ENCODE measurements at places on chromosomes 1 and 21.

DNA sequence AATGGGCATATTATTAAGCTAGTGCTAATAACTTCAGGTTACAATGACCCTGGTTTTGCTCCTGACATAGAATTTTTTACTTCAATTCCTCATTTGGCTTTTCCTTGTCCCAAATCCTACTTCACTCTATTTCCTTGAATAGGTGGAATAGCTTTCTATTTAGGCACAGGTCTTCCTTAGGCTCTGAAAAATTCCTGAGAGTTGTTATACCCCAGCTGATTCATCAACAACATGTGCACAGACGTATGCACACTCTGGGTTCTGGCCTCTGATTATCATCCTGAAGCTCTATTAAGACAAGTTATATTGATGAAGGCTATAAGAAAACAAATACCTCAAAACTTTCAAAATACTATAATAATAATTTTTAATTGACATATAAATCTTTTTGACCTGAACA is 172.4 kb downstream of the NTMT2 start:
- DNase-seq: no peak

DNA sequence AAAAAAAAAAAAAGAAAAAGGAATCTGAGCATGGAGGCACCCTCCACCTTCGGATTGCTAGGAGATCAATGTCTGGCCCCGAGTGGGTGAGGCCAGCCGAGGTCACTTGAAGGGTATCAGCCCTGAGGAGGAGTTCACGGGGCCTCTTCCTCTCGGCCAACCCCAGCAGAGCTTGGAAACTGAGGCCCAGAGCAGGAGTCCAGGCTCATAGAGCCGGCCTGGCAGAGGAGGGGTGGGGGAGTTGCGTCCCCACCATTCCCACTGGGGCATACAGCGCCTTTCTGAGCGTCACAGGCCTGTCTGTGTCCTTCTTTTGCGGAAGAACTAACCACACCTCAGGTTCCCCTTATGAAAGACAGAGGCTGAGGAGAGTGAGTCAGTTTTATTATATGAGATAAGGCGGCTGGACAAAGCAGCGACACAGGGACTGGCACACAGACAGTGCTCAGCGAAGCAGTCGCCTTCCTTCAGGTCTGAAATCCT is 17.1 kb upstream of the EPHA2 start:
- DNase-seq: no peak

DNA sequence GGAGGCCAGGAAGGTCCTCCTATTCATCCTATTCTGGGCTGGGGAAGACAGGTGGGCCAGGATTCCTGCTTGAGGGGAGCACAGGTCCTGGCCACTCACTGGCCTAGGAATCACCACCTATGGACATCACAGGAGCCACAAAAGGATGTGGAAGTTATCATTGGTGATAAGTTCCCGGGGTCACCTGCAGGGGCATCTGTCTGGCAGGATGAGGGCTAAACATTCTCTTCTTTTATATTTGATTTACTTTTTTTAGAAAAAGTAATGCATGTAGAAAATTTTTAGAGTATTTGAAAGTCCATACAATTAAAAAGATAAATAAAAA is 33.2 kb upstream of the KIAA0040 start:
- no peak for DNase-seq

DNA sequence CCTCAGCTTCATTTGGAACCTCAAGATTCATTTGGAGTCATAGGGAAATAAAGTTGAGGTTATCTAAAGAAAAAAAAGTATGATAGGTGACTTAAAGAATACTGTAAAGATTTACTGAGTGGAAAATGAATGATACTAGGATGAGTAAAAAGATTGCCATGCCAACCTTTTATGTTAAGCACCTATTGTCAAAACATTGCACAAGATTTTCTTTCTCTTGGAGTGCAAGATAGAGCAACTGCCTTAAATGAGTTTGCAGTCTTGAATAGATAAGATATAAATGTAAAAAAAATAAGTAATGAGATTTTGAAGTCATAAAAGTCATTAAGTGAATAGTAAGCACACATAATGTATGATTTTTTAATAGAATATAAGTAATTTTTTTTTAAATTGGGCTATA is 5.1 kb upstream of the ANGPTL1 start:
- no peak for DNase-seq

GRCh38 chr1:229280037-229280828 is 9.3 kb downstream of the RAB4A start:
- DNase-seq: no peak

GRCh38 chr1:65793359-65793732 is 651 bp downstream of the PDE4B start:
- no peak for DNase-seq

GRCh38 chr1:33637846-33638440 is 165.5 kb downstream of the ZSCAN20 start:
- no peak for DNase-seq

DNA sequence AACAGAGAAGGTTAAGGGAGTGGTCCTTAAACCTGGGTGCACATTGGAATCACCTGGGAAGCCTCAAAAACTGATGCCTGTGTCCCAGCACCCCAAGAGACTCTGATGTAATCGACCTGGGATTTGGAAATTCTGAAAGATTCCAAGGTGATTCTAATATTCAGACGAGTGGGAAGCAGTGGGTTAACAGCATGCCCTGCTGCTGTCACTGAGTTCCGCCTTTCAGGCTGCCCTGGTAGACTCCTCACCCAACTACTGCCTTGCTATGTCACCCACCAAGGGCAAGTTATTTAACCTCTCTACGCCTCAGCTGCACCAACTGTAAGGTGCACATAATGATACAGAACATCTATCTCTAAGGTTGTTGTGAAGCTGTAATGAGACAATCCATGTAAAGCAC is 59.2 kb downstream of the CD34 start:
- no peak for DNase-seq

- no peak for DNase-seq
Measured at GRCh38 chr1:40897513-40897912, 35.4 kb upstream of the CITED4 start.

GRCh38 chr21:38599381-38599975 is 101.2 kb upstream of the ERG start:
- DNase-seq: no peak

- no peak for DNase-seq
Measured at GRCh38 chr1:116852910-116853309, 56.8 kb upstream of the PTGFRN start.

All from activated naive CD4-positive, alpha-beta T cell (primary cell).